Esophagus muscularis mucosa (tissue), 4 donors: ENCODE measurements at places on chromosomes 5 and 9. TPM values are rescaled to one million over a fixed set of nuclear protein-coding genes. Genes with fewer than 3 reads are reported as not detected.

GRCh38 chr9:34559624-34560455, 29.7 kb downstream of the CNTFR start:
- no peak for DNase-seq
- no peak overlapping the region for H3K4me3 ChIP-seq
- H3K27ac ChIP-seq = no peak overlapping the region
- H3K36me3 ChIP-seq = no peaks in the 10 kb centered on the region
- H3K27me3 ChIP-seq = no peaks in the 10 kb centered on the region
- H3K4me1 ChIP-seq = peaks cover 22% of the 10 kb centered on the region

DNA sequence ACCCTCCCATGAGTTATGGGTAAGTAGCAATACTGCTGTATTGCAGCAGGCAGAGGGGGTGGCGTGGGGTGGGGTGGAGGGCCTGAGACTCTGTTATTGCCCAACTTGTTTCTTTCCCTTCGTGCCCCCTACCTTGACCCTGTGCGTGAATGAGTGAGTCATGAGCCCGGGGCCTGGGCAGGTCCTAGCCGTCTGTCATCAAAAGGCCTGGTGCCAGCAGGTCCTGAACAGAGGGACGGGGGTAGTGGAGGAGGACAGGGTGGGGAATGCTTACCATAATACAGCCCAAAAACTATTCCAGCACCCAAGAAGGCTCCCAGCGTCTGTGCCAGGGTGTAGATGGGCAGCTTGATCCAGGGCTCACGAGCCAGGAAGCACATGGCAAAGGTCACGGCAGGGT, 4.3 kb downstream of the AQP3 start:
- peaks cover 19% of the 10 kb centered on the region for H3K36me3 ChIP-seq
- peaks cover 6% of the 10 kb centered on the region for H3K27me3 ChIP-seq
- H3K4me3 ChIP-seq = no peak overlapping the region
- no peak for DNase-seq

NTNG2 gene
- total RNA-seq = 1.5 TPM

RASA1 gene
- 23.7 TPM for total RNA-seq

ANKDD1B gene
- total RNA-seq = not detected

- H3K4me1 ChIP-seq = no peaks in the 10 kb centered on the region
- no peak for DNase-seq
- no peaks in the 10 kb centered on the region for H3K27me3 ChIP-seq
- no peak overlapping the region for H3K27ac ChIP-seq
Observed at GRCh38 chr5:176192094-176192721, 46.0 kb upstream of the SIMC1 start.

DNA sequence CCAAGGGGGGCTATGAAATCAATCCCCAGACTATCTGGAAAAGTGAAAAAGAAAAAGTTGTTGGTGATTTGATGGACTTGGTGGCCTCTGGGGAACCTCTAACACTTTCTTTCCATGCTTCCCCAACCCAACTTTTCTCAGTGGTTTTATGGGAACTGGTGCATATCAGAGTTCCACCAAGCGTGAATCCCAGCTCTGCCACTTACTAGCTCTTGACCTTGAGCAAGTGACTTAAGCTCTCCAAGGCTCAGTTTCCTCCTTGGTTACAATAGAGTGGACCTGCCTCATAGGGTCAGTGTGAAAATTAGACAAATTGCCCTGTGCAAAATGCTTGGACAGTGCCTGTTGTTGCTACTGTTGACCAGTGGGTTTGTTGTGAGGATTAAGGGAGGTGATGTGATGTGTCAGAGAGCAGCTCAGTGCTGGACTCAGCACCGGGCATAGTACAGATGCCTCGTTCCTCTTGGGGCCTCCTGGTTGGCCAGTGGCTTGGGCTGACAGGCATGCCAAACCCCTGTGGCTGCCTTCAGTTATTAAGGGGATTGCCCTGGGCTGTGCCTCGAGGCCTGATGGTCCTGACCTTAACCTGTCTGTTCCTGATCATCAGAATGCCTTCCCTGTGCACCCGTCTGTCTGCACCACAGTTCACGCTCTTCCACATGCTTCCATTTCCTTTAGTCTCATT, 49.3 kb downstream of the COL15A1 start:
- peak overlapping the region; percentile 81 for H3K27ac ChIP-seq
- no peaks in the 10 kb centered on the region for H3K36me3 ChIP-seq
- H3K4me1 ChIP-seq = peaks cover 79% of the 10 kb centered on the region
- DNase-seq = no peak
- no peaks in the 10 kb centered on the region for H3K27me3 ChIP-seq
- no peak overlapping the region for H3K4me3 ChIP-seq

GRCh38 chr5:41869151-41869723, 988 bp downstream of the OXCT1 start:
- H3K27ac ChIP-seq = peak overlapping the region; percentile 98
- DNase-seq = no peak
- no peaks in the 10 kb centered on the region for H3K27me3 ChIP-seq
- H3K36me3 ChIP-seq = no peaks in the 10 kb centered on the region
- H3K4me1 ChIP-seq = peaks cover 36% of the 10 kb centered on the region

GRCh38 chr5:95953021-95953702, 8.5 kb downstream of the ELL2 start:
- H3K4me3 ChIP-seq = no peak overlapping the region
- no peak for DNase-seq
- peak overlapping the region; percentile 10 for H3K27ac ChIP-seq
- peaks cover 62% of the 10 kb centered on the region for H3K4me1 ChIP-seq
- H3K27me3 ChIP-seq = no peaks in the 10 kb centered on the region
- H3K36me3 ChIP-seq = no peaks in the 10 kb centered on the region

EFCAB9 gene
- not detected for total RNA-seq

DNA sequence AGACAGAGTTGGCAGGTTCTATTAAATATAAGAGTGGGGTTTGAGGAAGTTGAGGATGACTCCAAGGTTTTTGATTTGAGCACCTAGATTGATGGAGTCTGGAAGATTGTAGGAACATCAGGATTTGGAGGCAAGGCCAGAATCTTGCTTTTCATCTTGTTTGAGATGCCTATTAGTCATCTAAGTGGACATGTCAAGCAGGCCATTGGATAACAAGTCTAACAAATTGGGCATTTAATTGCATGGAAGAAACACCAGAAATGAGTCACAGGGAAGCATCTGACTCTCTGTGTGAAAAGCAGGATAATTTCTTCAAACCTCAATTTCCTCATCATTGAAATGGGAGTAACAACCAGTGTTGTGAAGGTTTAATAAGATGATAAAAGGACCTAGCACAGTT, 53.3 kb upstream of the ARL15 start:
- H3K4me1 ChIP-seq = peaks cover 2% of the 10 kb centered on the region
- DNase-seq = no peak
- no peaks in the 10 kb centered on the region for H3K36me3 ChIP-seq
- no peak overlapping the region for H3K4me3 ChIP-seq

GRCh38 chr9:76758476-76758875, 5.8 kb upstream of the PCA3 start:
- H3K27ac ChIP-seq = no peak overlapping the region
- H3K4me3 ChIP-seq = no peak overlapping the region
- no peaks in the 10 kb centered on the region for H3K27me3 ChIP-seq
- H3K36me3 ChIP-seq = no peaks in the 10 kb centered on the region
- peaks cover 36% of the 10 kb centered on the region for H3K4me1 ChIP-seq
- DNase-seq = peak; percentile 17

PCDHAC1 gene
- total RNA-seq = 5.0 TPM

ARHGEF28 gene
- total RNA-seq = 16.4 TPM

FGF1 gene
- total RNA-seq = 4.0 TPM

DNA sequence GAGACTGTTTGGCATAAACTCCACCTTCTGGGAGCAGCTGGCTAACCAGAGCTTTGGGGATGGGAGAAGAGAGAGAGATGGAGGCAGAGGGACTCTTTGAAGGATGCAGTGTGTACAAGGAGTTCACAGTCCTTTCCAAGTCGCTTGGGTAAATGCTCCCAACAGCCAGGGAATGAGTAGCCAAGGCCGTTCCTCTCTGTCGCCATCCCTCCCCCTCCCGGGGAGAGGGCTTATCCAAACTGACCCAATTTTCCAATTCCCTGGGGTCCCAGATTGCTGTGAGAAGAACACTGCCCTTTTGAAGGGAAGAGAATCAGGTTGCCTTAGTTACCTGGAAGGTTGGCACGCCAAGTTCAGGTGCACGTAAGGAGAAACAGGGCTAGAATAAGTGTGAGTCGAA, 7.9 kb downstream of the WWC1 start:
- H3K27me3 ChIP-seq = no peaks in the 10 kb centered on the region
- DNase-seq = no peak
- no peak overlapping the region for H3K27ac ChIP-seq
- H3K4me1 ChIP-seq = no peaks in the 10 kb centered on the region

ENTPD2 gene
- total RNA-seq = 0.99 TPM

SHOC1 gene
- under 0.01 TPM for total RNA-seq

- H3K4me1 ChIP-seq = peaks cover 45% of the 10 kb centered on the region
- H3K36me3 ChIP-seq = no peaks in the 10 kb centered on the region
- H3K27ac ChIP-seq = peak overlapping the region; percentile 87
- no peak for DNase-seq
- H3K27me3 ChIP-seq = no peaks in the 10 kb centered on the region
- H3K4me3 ChIP-seq = peak overlapping the region; percentile 33
Observed at GRCh38 chr9:73038089-73038509, 85.2 kb upstream of the ALDH1A1 start.

DNA sequence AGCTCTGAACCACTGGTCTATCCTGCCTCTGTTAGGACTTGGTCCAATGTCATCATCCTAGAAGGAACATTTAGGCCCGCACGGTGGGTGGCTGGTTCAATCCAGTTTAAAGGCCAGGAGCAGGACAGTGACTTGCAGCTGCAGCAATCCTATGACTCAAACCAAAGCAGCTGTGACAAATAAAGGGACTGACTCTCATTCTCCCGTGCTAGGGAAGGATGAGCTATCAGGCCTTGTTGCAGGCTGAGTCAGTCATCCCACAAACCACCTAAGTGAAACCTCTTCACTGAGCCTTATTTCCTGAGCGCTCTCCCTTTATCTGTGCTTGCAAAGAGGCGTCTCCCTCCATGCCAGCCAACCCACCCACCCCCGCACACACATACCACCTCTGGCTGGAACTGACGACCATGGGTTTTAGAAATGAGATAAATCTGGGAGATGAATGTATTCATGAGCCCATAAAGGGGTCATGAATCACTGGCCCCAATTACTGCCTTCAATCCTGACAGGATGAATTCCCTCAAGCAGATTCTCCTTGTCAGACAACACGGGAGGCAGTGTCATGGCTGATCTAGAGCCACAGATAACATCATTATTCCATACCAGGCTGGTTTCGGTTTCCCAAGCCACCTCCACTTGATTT, 93.4 kb downstream of the KCNIP1 start:
- H3K36me3 ChIP-seq = no peaks in the 10 kb centered on the region
- H3K4me1 ChIP-seq = peaks cover 16% of the 10 kb centered on the region
- no peak overlapping the region for H3K27ac ChIP-seq
- no peak for DNase-seq

- no peak for DNase-seq
- H3K4me1 ChIP-seq = no peaks in the 10 kb centered on the region
- peaks cover 21% of the 10 kb centered on the region for H3K36me3 ChIP-seq
- H3K27me3 ChIP-seq = no peaks in the 10 kb centered on the region
- no peak overlapping the region for H3K4me3 ChIP-seq
- no peak overlapping the region for H3K27ac ChIP-seq
Observed at GRCh38 chr5:108867656-108868055, 120.0 kb downstream of the FER start.

EQTN gene
- not detected for total RNA-seq

- no peaks in the 10 kb centered on the region for H3K27me3 ChIP-seq
- DNase-seq = no peak
- no peak overlapping the region for H3K4me3 ChIP-seq
- no peak overlapping the region for H3K27ac ChIP-seq
Observed at GRCh38 chr5:81838307-81838906, 87.5 kb upstream of the SSBP2 start.

- DNase-seq = no peak
- no peak overlapping the region for H3K4me3 ChIP-seq
Observed at GRCh38 chr9:84846906-84847305, 177.4 kb downstream of the NTRK2 start.

CATSPER3 gene
- total RNA-seq = not detected

TNFSF15 gene
- total RNA-seq = 0.83 TPM

SLC25A2 gene
- total RNA-seq = 0.23 TPM

- H3K4me3 ChIP-seq = no peak overlapping the region
- no peak for DNase-seq
- no peaks in the 10 kb centered on the region for H3K36me3 ChIP-seq
- H3K27me3 ChIP-seq = no peaks in the 10 kb centered on the region
- H3K27ac ChIP-seq = no peak overlapping the region
Observed at GRCh38 chr9:132243156-132244074, 81.6 kb downstream of the NTNG2 start.
